ENCODE measurements at places on chromosomes 3 and 15. TPM values are rescaled to one million over a fixed set of nuclear protein-coding genes. Genes with fewer than 3 reads are reported as not detected.
A peak's percentile ranks its signal among the peaks of the same experiment; 100 is the strongest.

DNA sequence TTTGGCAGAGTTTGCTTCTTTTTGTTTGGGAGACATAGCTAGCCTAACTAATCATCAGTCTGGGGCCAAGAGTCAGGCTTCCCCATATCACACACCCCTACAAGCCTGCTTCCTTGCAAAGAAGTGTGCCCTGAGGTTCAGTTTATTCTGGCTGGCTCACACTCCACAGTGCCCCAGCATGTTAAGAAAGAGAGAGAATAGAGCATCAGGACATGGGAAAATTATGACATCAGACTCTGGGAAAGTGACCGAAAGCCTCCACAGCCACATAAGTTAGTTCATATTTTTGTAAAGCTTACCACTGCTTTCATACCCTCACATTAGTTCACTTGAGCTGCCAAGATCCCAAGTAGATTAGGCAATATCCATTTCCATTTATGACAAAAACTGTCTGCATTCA, 63.0 kb upstream of the CFAP161 start:
- DNase-seq = peak; percentile 15

GRCh38 chr3:63067999-63068645, 192.9 kb upstream of the CADPS start:
- no peak for DNase-seq

DNA sequence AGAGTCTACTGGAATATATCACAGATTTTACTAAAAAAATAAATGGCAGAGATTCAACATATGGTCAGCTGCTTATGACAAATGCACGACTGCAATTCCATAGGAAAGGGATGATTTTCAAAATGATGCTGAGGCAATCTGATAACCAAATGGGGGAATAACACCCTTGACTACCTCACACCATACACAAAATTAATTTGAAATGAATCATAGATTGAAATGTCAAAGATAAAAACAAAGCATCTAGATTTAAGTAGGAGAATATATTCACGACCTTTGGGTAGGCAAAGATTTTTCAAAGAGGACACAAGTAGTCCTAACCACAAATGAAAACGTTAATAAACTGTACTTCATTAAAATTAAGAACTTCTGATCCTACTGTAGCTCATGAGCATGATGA, 11.2 kb downstream of the SENP7 start:
- DNase-seq = no peak

GRCh38 chr15:91077029-91077428, 23.0 kb upstream of the SV2B start:
- DNase-seq = no peak

DNA sequence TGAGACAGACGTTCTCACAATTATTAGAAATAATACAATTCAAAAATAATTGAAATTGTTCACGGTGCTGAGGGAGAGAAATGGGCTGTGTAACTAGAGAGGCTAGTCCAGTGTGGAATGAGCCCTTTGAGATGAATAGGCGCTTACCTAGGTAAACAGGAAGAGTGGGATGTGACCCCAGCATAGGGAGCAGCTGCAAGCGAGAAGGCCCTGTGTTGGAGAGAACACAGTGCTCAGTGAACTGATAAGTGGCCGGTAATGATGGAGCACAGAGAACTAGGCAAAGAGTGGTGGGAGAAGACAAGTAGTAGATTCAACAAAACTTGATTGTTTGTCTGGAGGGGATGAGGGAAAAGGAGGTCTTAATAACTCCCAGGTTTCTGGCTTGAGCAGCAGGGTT, 103.9 kb downstream of the HCN4 start:
- no peak for DNase-seq

Gene SEMA3B
- 18.2 TPM for total RNA-seq

Gene CNTN4
- 15.3 TPM for total RNA-seq

Gene ALG1L2
- 0.99 TPM for total RNA-seq

Gene MAP6D1
- total RNA-seq = 2.1 TPM

Gene LDHAL6B
- not detected for total RNA-seq

Gene FEZF2
- not detected for total RNA-seq

Gene NR2E3
- 0.23 TPM for total RNA-seq

Gene CD200R1
- total RNA-seq = 1.8 TPM

Gene CAMP
- total RNA-seq = 2.0 TPM

Gene TMIE
- total RNA-seq = 1.0 TPM

All from ureter (tissue), 1 donor.